Jurkat, Clone E6-1 (cell line): ENCODE measurements at places on chromosomes 16 and 17.

- no peak for DNase-seq
Observed at GRCh38 chr16:50316848-50317630, 50.7 kb downstream of the ADCY7 start.

DNA sequence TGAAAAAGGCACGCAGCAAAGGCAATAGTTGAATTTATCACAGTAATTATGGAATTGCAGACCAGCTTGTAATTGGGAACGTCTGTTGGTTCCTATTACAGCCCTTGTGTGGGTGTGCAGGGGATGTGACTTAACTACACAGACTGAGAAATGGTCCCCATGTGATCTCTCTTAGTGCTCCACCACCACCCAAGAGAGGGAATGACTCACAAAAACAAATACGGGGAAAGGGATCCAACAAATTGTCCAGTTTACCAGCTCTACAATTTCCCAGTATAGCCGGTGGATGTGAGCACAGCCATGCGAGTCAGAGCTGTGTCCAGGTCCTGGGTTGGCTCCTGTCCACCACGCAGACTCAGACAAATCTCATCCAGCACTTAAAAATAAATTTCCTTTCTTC lies 337.9 kb downstream of the GRIN2A start:
- no peak for DNase-seq

GRCh38 chr16:15477802-15478201 lies 43.4 kb downstream of the BMERB1 start:
- DNase-seq: no peak

DNA sequence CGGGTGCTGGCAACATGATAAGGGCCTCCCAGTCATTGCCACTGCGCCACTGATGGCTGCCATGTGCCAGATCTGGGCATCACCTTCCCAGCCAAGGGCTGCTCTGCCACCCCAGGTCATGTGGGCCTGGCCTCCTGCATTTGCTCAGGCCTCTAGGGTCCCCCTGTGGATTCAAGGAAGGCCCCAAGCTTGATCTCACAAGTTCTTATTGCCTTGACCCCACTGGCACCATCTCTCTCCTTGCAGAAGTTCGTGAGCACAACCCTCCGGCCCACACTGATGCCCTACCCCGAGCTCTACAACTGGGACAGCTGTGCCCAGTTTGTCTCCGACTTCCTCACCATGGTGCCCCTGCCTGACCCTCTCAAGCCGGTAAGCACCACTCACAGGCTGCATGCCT lies 5.3 kb downstream of the DRC7 start:
- DNase-seq: no peak

DNA sequence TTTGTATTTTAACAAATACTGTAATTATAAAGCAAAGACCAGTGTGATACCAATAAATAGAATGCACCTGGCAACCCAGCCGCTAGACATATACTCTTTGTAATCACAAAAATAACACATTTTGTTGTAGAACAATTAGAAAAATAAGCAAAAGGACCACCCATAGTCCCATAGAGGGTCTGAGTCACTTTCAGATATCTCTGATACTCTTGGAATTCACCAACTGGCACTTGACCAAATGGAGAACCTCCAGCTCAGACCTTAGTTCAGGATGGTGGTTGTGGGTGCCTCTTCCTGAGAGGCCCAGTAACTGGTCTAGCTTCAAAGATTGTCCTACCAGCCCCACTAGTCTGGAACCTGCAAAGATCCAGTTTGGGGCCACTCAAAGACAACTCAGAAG lies 789 bp upstream of the TERF2 start:
- DNase-seq: no peak

GRCh38 chr17:14471052-14471451 lies 170.2 kb downstream of the HS3ST3B1 start:
- no peak for DNase-seq

GRCh38 chr16:11576427-11577289 lies 10.1 kb downstream of the LITAF start:
- DNase-seq: no peak

- no peak for DNase-seq
Observed at GRCh38 chr17:58818654-58819053, 63.0 kb downstream of the PPM1E start.

DNA sequence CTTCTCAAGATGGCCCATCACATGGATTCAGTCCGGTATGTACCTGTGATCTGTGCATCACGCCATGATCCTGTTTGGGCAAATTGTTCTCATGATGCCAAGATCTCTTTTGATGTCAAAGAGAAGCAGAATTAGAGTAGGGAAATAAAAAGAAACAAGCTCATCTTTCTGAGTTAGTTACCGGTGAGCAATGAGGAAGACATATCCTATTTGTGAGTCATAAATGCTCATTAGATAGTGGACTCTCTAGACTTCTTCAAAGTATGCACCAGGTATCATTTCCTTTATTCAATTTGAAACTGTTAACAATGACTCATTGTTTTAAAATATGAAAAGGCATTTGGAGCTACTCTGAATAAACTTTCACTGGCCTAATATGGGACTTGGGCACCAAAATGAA lies 8.0 kb upstream of the KRTAP4-12 start:
- no peak for DNase-seq
